Activated CD4-positive, alpha-beta T cell treated with anti-CD3 and anti-CD28 coated beads, Interleukin-10, Interleukin-2, amounts not matched to agents 100 ng/mL and 50 ng/mL, durations not matched to agents 16 hours and 8 hours (primary cell): ENCODE measurements at places on chromosomes 4 and X.

DNA sequence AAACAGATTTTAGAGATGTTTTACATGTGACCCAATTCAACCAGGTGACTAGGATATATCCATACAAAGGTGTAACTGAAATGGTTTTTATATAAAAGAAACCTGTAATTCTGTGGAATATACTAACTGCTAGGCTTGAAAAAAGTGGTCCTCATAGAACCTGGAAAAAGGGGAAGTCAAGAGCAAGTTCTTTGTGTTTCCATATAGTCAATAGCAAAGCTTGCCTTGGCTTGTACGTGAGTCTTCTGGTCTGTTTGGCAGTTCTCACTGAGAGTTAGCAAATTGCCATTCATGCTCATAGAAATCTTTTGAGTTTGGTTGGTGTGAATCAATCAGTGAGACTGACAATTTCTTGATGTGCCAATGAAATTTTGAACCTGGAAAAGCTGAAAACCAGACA, 79.4 kb upstream of the SMIM10 start:
- no peak for DNase-seq

DNA sequence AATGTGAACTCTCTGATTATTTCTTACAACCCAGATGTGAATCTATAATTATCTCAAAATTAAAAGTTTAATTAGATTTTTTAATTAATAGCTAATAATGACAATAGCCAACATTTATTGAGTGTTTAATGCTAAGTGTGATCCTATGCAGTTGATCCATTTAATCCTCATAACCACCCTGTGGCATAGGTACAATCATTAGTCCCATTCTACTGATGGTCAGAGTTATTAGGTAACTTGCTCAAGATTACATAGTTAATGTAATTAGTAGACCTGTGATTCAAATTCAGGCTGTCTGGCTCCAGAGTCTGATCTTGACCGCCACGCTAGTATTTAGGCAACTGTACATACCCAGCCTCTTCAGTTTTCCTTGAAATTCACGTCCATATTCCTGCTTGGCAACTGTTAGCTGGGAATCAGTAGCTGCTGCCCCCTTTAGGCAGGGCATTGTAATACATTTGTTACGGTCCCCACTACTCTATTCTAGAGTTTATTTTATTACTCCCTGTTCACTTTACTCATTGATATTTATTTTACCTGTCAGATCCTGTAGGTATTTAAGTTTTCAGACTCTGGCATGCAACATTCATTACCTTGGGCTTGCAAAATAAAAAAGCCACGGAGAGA, 20.6 kb upstream of the TEC start:
- DNase-seq = peak; percentile 3

GRCh38 chr4:38188631-38189101, 228.5 kb downstream of the PTTG2 start:
- DNase-seq = no peak

DNA sequence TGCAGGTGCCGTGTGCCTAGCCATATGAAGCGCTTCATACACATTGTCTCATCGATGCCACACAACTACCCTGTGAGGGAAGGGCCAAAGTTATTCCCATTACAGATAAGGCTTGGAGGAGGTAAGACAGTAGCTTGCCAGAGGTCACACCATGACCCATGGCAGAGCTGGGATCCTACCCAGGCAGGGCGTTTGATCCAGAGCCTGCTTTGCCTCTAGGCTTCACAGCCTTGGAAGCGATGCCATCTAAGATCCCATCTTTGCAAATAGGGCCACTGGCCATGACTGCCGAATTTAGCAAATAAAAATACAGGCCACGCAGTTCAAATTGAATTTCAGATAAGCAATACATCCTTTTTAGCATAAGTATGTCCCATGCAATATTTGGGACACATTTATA, 358.2 kb downstream of the BCOR start:
- DNase-seq = no peak

- no peak for DNase-seq
These were observed 22.5 kb downstream of the PPA2 start for GRCh38 chr4:105451346-105451745.

- DNase-seq = no peak
These were observed 187.6 kb downstream of the CBR4 start for GRCh38 chr4:168822481-168822880.

- no peak for DNase-seq
These were observed 169.7 kb downstream of the PDHA2 start for GRCh38 chr4:96009427-96010119.

DNA sequence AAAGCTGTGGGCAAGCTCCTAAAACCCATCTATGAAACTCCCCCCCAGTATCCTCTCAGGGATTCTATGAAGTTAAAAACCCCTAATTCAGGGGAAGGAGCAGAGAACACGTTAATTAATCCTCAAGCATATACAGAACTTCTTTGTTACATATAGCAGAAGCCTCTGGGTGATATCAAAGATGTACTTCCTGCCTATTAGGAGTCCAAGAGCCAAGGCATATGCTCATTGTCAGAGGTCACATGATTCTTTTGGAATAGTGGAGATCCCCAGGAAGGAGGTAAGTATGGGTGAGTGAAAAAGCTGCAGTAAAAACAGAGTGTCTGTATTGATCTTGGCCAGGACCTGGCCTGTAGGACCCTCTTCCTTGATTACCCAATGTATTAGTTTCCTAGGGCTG, 2.9 kb upstream of the SPARCL1 start:
- DNase-seq = no peak

GRCh38 chr4:25970691-25971432, 56.8 kb downstream of the SMIM20 start:
- DNase-seq = no peak

DNA sequence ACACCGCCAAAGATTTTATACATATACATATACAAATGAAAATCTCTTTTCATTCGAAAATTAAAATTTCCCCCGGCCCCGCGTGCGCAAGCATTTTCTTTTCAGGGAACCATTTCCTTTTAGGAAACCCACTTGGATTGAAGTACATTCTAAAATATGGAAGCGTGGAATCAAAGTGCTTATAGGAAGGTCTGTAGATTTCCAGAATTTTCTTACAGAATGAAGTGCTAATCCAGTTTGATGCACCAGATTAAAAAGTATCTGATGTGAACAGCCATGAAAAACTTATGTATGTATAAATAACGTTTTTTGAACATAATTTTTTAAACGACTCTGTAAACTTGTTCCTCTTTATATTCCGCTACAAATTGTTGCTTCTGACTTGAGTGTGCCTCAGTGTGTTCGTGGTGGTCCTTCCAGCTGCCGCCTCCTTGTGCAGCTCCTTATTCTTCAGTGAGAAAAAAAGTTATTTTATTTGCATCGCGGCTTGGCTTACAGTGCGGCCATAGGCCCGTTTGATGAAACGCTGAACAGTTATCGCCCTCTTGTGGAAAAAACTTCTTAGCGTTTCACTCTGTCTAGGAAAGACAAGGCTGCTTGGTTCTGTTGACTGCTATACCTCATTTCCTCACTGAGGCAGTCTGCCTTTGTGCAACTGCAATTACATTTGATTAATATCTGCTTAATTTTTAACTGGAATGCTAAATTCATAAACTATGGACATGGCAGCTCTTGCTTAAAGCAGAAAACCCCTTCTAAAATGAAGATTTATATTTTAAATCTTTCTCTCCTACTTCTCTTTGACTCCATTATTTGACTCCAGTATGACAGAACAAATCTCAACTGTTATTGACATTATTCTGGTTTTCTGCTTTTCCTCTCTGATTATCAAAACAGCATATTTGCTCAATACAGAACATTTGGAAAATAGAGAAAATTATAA, 4.7 kb upstream of the NKX6-1 start:
- DNase-seq = peak; percentile 64

DNA sequence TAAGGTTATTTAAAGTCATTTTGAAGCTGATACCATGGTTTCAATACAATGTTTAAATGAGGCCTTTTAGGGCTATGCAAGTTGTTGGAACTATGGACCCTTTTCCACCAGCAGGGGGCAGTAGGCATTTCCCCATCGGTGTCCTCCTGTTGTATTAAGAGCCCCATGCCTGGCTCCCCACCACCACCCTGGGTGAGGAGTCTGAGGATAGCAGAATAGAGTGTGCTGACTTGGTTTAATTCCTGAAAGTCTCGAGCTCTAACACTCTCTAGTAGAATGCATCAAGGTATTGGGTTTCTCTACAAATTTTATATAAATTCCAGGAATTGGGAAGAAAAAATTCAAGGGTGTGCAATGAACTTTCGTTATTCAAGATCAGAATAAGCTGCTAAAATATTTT, 234.8 kb upstream of the JADE1 start:
- peak; percentile 74 for DNase-seq

DNA sequence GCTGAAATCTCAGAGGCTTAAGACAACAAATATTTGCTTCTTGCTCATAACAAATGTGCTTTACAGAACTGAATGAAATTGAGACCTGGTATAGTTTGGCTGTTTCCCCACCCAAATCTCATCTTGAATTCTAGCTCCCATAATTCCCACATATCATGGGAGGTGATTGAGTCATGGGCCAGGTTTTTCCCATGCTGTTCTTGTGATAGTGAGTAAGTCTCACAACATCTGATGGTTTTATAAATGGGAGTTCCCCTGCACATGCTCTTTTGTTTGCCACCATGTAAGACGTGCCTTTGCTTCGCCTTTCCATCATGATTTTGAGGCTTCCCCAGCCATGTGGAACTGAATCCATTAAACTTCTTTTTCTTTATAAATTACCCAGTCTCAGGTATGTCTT, 221.1 kb upstream of the DIPK2B start:
- no peak for DNase-seq

DNA sequence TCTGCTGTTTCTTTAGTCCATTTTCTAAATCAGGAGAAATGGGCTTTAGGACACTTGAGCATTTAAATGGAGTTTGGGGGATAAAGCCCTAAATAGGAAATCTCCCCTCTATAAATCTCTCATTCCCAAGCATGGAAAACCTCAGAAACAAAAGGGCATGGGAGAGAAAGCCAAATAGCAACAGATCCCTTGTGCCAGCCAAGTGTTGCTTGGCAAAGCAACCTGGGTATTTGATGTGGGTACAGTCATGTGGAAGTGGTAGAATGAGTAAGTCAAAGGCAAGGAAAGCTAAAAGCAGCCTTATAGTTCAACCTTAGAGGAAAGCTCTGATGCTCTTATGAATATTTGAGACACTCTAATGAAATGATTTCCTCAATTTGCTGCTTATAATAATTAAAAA, 29.5 kb upstream of the SERTM2 start:
- no peak for DNase-seq

DNA sequence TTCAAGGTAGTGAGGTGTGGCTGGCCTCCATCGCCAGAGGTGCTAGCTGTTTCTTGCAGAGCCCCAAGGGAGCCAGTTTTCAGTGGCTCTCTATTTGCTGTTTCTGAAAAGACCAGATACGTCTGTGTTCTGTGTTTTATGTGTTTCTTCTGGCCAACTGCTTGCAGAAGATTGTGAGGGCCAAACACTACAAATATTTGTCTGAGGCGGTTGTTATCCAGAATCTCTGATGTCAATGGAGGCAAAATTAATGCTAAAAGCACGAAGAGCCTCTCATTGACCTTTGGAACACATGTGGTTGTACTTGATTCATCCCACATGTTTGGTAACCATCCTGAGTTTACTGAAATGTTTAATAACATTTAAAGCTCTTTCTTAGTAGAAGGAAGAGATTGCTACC, 113.9 kb downstream of the CT47B1 start:
- no peak for DNase-seq

- DNase-seq = no peak
These were observed 282.1 kb upstream of the GIMD1 start for GRCh38 chr4:106650701-106651100.

GRCh38 chrX:86197815-86198214, 49.6 kb downstream of the DACH2 start:
- DNase-seq = no peak

- no peak for DNase-seq
These were observed 80.5 kb upstream of the PPARGC1A start for GRCh38 chr4:23970201-23970850.

DNA sequence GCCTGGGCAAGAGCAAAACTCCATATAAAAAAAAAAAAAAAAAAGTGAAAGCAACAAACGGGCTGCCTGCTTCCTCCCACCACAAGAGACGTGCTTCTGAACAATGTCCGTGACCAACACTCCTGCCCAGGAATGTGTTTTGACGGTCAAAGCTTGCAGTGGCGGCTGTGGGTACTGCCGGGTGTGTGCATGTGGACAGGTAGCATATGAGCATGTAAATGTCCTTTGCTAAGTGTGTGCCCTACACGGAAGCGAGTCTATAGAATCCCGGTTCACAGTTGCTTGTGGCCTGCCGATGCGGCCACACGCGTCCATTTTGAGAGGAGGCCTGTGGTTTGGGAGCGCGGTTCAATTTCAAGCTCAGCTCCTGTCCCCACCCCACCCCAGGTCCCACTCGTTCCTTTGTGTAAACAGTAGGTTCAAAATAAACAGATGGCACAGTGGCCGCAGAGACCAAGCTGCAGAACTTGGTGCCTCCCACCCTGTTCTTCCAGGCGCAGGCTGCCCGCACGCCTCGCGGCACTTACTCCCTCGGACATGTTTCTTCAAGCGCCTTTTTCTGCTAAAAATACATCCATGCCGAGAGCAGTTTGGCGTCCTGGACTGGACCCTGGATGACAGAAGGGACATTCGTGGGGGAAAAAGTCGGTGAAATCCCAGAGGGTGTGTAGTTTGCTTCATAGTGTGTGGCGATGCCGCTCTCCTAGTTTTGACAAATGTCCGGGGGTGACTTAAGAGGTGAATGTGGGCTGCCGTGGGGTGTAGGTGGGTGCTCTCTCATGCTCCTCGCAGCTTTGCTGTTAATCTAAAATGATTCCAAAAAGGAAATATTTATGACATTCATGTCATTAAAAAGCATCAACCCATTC, 11.5 kb upstream of the NKX1-1 start:
- DNase-seq = no peak

DNA sequence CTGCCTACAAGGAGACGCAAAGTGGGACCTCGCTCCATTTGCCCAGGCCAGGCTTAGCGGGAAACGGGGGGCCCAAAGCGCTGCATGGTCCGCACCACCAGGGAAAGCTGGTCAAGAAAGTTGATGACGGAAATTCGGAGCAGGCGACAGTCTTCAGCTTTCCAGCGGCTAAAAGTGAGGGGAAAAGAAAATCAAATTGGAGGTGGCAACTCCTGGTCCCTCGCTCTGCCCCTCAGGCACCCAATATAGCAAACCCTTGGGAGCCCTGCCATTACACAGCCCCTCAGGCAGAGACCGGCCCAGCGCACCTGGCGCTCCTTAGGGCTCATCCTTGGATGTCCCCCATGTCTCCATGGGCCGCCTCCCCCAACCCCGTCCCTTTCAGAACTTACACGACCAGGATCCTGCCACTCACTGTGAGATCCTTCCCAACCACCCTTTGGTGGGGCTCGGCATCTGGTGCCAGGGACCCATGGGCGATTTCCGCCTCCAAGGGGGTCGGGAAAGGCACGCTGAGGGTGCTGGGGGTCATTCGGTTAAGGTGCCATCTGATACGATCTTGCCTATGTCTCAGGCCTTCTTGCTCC, 1.1 kb downstream of the LAGE3 start:
- DNase-seq = no peak

DNA sequence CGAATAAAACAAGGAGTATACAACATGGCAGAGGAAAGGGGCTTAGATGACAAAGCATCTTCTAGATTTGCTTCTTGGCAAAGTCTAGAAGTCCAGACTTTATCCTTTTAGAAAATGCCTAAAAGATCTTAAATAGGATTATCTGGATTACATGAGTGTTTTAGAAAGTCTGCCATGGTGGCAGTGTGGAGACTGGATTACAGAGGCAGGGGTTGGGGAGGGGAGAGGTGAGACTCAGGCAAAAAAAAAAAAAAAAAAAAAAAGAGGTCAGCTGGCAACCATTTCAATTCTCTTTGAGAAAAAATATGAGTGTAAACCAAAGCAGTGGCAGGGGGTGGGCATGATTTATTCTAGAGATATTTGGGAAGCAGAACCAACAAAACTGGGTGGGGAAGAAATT, 17.4 kb downstream of the ZNF827 start:
- DNase-seq = no peak

- DNase-seq = no peak
These were observed 85.9 kb downstream of the MAOA start for GRCh38 chrX:43741843-43742573.
